Fibroblast of skin of scalp (primary cell): ENCODE measurements at places on chromosomes 6 and 20.

- DNase-seq, result peak; percentile 61
Measured at GRCh38 chr20:8855315-8855714, 213.6 kb upstream of the PLCB4 start.

DNA sequence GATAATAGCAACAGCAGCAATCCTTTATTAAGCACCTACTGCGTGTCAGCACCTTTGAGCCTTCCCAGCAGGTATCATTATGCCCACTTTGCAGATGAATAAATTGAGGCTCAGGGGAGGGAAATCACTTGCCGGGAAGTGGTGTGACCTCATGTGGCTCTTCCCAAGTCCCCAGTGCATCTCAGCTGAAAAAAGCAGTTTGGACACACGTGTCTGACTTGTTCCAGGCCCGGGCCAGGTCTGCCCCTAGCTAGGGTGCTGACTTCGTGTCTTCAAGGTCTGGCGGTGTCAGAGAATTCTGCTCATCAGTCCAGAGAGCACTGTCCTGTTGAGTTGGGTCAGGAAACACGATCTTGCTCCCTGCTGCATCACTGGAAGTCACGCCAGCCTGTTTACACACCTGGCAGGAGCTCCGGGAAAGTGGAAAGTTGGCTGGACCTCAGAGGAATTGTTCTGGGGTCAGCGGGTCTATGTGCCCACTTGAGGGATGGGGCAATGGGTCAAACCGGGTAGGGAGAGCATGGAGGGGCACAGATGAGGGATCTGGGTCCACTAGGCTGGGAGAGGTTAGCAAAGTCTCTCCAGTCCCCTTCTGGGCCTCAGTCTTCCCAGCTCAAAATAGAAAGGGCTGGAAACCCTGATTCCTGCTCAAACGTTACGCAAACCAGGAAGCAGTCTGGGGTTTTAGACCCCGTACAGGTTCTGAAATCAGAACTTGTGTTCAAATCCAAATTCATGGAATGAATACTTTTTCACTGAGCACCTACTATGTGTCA, 10.5 kb downstream of the SLC13A3 start:
- DNase-seq, result no peak

- no peak for DNase-seq
Measured at GRCh38 chr6:84017709-84018452, 15.7 kb upstream of the MRAP2 start.

- DNase-seq, result no peak
Measured at GRCh38 chr20:56361900-56362299, 3.1 kb downstream of the FAM210B start.

DNA sequence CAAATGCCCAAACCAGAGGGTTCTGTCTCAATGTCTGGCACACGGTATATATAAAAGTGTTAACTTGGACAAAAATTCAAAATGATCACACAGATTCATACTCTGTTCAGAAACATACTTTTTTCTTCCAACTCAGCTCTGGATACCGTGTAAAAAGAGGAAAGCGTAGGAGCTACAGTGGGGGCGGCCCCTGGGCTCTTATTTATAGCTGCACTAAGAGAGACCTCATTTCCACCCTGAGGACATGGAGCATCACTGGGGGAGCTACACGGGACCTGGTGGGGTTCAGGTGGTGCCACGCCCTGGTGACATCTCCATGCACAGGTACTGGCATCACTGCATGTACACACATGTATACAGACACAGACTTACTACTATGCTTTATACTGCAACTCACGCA, 185.9 kb upstream of the FOXQ1 start:
- no peak for DNase-seq
